ENCODE measurements at places on chromosomes 5 and 9.

GRCh38 chr9:107422189-107423185 is 67.1 kb downstream of the KLF4 start:
- peak; percentile 66 for DNase-seq

GRCh38 chr5:180646289-180646962 is 3.0 kb downstream of the FLT4 start:
- DNase-seq = no peak

DNA sequence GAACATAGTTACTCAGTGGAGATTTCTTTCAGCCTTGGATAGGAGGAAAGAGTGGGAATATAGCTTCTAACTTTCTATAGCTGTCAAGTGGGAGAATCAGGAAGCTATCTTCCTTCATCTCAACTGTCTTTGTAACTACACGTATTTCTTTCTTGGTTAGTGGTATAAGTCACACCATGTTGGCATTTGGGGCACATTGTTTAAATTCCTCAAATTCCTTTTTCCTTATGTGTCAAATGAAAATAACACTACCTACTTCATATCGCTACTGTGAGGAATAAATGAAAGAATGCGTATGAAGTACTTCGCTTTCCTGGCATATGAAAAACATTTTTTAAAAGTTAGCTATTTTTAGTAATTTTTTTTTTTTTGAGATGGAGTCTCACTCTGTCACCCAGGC is 1082.5 kb upstream of the WWC1 start:
- DNase-seq = no peak

GRCh38 chr5:28822071-28822470 is 1783.7 kb upstream of the CDH9 start:
- DNase-seq = no peak
